Amniotic stem cell (primary cell): ENCODE measurements at places on chromosomes 6 and 20.

- DNase-seq: no peak
These were observed 448.9 kb downstream of the COL12A1 start for GRCh38 chr6:74756923-74757322.

DNA sequence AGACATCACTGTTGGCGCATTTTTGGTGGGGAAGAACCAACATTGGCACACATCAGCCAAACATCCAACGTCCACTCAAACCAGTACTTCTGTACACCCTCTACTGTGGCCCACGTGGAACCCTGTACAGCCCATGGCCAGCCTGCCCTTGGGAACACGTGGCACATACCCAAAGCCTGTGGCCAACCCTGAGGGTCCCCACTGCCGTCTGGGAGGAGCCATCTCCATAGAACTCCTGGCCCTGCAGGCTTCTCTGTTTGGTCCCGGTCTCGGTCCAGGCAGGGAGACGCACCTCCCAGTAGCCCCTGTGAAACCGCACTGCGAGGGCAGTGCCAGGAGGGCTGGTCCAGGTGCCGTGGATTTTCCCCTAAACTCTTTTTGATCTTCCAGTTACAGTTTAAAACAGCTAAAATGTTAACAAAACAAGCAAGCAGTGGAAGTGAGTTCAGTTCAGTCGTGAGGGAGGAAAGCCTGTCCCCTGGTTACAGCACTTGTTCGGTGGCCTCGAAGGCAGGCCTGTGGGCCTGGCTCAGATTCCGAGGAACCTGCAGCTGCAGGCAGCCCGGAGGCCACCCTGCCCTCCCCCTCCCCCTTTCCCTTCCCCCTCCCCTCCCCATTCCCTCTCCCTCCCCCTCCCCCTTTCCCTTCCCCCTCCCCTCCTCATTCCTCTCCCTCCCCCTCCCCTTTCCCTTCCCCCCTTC is 233.7 kb downstream of the DLL1 start:
- no peak for DNase-seq

GRCh38 chr6:167750956-167751358 is 75.8 kb upstream of the AFDN start:
- no peak for DNase-seq

- no peak for DNase-seq
These were observed 51.6 kb downstream of the RALY start for GRCh38 chr20:34045294-34045693.

DNA sequence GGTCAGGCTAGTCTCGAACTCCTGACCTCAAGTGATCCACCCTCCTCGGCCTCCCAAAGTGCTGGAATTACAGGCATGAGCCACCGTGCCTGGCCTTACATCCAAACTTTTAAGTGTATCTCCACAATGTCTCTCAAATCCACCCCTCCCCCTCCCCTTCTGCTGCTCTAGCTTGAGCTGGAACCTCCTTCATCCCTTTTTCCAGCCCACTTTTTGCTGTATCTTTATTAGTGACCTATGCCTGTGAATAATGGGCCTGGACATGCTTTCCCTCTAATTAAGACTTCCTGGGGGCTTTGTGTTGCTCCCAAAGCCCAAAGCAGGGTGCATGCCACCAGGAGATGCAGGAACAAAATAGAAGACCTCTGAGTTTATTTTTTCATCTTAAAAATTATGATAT is 26.1 kb downstream of the TNFAIP3 start:
- no peak for DNase-seq

- DNase-seq: no peak
These were observed 2.5 kb upstream of the TMEM14C start for GRCh38 chr6:10720265-10720959.

DNA sequence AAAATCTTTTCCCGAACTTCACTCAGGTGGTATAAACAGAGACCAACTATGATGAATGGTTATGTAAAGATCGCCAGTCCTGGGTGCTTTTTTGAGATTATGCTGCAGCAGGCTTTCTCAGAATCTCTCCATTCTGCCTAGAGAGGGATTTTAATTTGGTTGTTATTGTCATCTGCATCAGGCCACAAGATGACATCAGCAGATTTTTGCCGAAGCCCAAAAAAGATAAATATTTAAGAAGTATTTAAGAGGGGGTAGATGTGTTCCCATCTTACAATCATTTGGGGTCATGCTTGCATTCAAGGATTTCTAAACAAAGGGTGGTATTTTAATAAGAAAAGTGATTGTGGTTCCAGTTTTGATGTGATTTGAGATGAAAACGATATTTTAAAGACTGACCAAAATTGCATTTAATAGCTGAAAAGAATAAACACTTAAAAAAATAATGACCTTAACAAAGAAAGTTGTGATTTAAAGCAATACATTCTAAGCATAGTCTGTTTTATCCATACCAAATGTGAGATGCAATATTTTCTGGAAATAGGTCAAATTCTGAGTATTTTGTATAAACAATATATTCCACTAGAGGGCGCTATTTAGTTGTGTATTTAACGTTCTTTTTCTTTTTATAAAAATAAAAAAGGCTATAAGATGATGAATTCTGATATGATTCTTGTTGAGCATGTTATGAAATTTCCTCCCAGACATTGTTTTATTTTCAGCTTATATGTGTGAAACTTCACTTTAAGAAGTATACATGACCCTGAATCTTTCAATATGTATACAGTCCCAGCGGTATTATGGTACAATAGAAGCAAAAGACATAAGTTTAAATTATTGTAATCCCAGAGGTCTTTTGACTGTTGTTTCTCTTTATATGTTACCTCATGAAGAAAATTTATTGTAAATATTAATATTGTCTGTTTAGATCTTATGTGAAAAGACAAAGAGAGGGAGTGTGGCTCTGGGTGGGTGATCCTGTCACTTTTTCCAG is 51.0 kb upstream of the ZFP64 start:
- peak; percentile 6 for DNase-seq

DNA sequence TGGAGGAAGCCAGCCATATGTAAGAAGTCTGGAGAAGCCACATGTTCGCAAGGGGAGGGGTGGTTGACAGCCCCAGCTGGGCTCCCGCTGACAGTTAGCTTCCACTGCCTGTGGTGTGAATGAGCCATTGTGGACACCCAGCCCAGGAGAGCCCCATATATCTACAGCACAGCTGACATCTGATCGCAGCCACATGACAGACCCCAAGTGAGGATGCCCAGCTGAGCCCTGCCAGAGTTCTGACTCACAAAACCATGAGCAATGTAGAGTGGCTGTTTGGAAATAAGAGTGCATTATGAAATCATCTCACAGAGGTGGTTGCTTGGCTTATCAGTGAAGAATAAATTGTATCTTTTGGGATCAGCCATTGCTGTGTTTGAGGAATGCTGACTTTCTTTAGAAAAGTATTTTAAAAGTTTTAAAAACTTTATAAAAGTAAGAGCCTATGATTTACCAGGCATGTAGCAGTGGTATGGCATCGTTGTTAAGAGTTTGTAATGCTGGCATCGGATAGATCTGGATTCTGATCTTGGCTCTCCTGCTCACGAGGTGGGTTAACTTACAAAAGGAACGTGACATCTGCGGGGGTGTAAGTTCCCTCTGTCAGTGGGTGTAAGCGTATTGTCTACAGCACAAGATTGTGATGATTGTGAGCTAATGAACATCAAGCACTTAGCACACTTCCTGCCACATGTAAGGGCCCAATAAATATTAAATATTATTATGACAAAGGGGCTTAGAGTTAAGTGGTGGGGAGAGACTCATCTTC is 24.1 kb downstream of the CFAP61 start:
- no peak for DNase-seq

DNA sequence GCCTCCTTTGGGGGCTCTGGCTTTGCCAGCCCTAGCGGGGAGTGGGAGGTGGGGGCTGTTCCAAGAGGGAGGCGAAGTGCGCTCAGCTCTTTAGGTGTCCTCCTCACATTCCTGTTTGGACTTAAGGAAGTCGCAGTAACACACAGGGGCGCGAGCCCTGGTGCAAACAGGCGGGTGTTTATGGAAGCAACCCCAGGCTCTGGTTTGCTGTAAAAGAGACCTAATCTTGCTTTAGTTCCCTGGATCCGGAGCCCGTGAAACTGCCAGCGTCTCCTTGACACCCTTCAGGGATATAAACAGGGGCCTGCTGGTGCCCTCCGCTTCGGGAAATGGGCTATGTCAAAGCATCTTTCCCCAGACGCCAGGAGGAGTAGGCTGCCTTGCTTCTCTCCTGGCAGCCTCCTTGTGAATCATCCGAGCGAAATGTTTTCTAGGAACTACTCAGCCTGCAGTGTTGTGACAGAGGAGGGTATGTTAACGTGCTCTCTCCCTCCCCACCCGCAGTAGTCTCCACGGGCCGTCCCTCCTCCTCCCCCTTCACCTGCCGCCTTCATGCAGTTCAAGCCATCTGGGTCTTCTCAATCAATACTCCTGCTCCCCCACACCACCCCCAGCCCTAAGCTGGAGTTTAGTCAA is 168.0 kb upstream of the LRFN2 start:
- DNase-seq: peak; percentile 18

- DNase-seq: no peak
These were observed 32.8 kb upstream of the HLA-C start for GRCh38 chr6:31304683-31305082.

DNA sequence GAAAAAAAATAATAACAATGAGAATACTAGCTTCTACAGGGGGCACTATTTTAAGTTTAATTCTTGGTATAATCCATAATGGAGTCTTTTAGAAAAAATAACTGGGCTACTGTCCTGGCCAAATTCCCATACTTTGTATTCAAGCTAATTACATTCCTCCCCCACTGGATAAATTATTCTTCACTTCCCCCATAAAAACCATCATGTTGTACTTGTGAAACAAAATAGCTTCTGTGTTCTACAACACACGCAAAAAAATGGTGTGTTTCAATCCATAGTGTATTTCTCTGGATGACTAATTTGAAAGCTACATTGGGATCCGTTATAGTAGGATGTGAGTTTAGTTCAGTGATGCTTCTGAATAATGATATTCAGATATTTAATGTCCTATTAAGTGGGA is 21.6 kb upstream of the HDDC2 start:
- DNase-seq: no peak

DNA sequence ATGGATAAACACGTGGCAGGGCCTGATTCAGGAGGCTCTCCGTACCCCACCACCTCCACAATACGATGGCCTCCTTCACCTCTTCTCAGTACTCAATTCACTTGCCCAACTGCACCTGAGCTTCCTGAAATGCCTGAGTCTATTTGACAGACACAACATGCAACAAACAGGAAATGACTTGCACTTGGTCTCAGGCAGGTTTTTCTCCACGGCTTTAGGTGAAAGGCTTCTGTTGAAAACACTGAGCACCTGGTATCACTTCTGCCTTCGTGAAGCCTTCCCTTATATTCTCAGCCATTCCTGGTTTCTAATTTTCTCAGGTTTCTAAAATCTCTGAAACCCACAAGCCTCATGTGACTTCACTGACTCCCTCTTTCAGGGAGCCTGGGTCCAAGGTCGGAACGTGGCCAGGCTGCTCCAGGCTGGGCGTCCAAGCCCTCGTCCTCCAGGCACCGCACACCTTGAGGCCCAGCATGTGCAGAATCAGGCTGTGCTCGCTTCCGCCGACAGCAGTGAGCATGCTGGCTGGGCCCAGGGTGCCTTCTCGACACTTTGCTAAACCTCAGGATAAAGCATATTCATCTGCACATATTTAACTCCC is 34.7 kb downstream of the TAF4 start:
- no peak for DNase-seq

- no peak for DNase-seq
These were observed 45.3 kb downstream of the ELOVL4 start for GRCh38 chr6:79902046-79902445.

DNA sequence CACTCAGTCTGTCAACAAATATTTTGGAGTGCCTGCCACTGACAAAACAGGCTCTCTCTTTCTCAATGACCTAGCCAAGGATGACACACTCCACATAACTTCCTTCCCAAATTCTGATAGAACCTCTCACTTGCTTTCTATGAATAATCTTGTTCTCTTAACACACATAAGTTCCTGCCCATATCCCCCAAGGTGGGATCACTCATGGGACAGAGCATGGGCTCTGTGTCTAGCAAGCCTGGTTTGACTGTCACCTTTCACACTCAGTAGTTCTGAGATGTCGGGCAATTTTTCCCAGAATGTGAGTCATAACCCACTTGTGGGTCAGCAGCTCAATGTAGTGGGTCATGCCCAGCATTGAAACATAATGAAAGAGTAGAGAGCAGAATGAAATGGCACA is 78.1 kb downstream of the LRFN2 start:
- DNase-seq: no peak
